Suppressor macrophage treated with lipopolysaccharide for 1 hour (primary cell): ENCODE measurements at places on chromosomes 3 and 15.

GRCh38 chr3:63126530-63126929 is 151.6 kb upstream of the SYNPR start:
- DNase-seq: no peak

DNA sequence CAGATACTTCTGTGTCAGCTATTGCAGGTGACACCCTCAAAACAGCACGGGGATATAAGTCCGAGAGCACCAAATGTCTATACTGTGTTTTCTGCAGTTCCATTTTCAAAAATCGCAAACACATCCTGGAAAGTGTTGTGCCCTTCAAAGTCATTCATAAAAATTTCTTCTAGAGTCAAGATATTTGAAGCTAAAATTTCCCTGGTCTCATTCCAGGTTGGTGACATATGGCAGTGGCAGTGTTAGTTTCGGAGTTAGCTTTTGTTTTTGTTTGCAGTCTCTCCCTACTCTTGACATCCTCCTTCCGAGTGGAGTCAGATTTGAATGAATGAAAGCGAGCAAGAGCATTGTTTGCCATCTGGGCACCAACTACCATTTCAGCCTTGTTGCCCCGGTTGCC is 3.2 kb upstream of the FSIP1 start:
- no peak for DNase-seq

DNA sequence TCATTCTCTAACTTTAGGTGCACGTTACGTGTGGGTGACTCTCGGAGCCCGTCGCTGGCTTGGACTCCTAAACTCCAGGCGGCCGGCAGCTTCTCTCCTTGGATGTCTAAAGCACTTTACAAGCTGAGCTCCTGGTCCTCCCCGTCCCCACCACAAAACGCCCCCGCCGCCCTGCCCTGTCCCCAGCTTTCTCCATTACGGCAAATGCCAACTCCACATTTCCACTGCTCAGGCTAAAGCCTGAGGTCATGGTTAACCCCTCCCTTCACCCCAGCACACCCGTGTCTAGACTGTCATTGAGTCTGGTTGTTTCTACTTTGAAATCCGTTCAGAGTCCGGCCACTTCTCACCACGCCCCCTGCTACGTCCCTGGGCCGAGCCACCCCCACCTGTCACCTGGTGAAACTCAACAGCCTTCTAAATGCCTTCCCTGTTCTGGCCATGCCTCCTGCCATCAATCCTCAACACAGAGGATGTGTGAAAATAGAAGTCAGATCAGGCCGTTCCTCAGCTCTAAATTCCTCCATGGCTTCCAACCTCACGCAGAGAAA is 8.1 kb upstream of the PCSK6 start:
- no peak for DNase-seq

GRCh38 chr15:52997123-52997522 is 207.0 kb upstream of the ONECUT1 start:
- no peak for DNase-seq

GRCh38 chr15:25890529-25890928 is 27.4 kb upstream of the ATP10A start:
- no peak for DNase-seq

GRCh38 chr15:28873585-28874190 is 12.1 kb upstream of the APBA2 start:
- DNase-seq: no peak

DNA sequence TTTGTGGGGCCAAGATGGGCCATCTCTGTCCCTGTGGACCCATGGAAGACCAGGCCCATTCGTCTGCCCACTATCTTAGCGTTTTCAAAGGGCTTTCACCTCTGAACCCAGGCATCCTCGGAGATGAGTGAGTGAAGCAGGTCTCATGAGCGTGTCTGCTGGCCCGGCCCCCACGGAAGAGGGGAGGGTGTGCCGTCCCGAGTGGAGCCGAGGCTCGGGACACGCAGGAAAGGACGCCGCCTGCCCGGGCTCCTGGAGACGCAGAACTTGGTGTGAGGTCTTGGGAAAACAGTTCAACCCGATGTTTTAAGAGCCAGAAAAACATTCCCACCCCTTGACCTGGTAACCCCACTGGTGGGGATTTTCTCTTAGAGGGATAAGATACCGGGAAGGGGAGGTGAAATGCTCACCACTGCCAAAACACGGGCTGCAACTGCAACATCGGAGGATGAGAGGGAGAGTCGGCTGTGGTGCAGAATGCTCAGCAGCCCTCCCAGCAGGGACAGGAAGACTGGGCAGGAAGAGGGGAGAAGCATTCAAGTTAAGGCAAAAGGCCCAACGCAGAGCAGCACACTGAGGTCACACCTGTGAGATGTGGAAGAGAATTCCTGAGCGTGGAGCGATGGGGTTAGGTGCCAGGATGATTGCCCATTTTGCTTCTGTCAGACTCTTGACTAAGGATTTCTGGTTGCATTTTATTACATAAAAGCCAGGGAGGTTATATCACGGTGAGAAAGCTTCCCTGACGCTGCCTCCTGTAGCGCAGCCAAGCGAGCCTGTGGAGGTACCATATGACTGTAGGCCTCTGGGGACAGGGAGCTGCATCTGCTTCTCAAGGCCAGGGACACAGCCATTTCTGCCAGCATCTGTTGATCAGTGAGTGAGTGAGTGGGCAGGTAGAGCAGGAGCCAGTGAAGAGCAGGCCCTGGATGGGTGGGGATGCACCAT is 14.1 kb upstream of the STAB1 start:
- DNase-seq: no peak

GRCh38 chr3:39788128-39788883 is 21.1 kb upstream of the MYRIP start:
- DNase-seq: no peak

DNA sequence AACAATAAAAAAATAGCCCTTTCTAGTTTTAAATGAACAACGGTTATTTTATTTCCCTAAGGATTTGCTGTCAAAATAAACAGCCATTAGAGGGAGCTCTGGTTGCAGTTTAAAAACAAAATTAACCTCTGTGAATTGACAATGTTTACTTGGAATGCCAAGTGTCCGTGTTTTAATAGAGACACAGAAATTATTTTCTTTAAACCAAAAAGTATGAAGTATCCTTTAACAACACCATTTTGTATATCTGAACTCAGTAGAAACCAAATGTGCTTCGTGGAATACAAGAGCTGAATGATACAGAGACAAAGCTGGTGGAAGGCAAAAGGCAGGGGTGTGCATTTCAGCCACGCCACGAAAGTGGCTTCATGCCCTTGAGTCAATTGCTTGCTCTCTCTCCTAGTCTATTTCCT is 74.4 kb downstream of the MOBP start:
- DNase-seq: peak; percentile 30

- DNase-seq: no peak
Measured at GRCh38 chr3:189076449-189076848, 95.3 kb upstream of the TPRG1 start.

DNA sequence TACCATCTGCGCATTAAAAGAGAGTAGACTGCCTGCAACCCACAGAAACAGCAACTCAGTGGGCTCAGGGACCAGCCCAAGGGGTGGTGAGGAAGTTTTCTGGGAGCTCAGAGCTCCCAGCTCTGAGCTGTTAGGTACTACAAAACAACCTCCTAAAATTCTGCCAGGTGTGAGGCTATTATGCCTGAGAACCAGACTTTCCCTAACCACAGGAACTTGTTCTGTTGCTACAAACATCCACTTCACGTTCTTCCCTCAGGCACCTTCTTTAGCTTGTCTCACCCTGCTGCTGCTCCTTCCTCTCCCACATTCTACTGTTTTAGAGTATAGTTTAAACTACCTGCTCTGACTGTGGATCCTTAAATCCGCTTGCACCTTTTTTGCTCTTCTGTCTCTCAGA is 399.4 kb downstream of the ROBO1 start:
- no peak for DNase-seq

DNA sequence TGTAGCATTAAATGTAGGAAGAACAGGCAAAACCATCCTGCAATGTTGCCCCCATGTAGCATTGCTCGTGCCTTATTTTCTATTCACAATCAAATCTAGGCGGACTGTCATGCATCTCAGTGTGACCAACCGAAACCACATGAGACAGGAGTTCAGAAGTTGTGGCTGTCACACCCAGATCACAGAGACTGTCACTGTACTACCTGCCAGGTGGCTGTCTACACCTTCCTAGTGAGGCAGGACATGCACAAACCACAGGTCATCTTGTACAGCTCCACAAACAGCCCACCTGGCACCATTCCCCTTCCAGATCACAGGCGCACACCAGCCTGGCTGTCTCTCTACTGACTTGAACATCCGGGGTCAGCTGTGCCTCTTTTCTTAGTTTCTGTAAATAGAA is 392.8 kb downstream of the OCA2 start:
- DNase-seq: no peak

GRCh38 chr3:189573004-189573403 is 58.2 kb upstream of the TP63 start:
- DNase-seq: no peak

GRCh38 chr3:116216761-116217160 is 228.5 kb downstream of the LSAMP start:
- DNase-seq: no peak

- no peak for DNase-seq
Measured at GRCh38 chr3:32313723-32314473, 75.4 kb downstream of the CMTM8 start.

DNA sequence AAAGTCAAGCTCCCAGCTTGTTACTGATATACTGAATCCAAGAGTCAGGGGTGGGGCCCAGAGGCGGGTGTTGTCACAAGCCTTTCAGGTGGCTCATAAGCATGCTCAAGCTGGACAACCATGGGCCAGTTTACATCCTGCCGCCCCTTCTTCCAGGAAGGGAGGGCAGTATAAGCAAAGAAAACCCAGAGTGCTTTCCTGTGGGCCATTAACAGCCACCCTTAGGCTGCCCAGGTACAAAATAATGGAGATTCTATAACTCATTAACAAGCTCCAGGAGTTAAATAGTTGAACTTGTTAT is 183.2 kb downstream of the NTRK3 start:
- no peak for DNase-seq

- no peak for DNase-seq
Measured at GRCh38 chr3:134353831-134354611, 20.2 kb downstream of the AMOTL2 start.

- peak; percentile 91 for DNase-seq
Measured at GRCh38 chr3:139642996-139643395, 34.8 kb downstream of the NMNAT3 start.

GRCh38 chr3:45283471-45283870 is 57.4 kb upstream of the TMEM158 start:
- peak; percentile 43 for DNase-seq

DNA sequence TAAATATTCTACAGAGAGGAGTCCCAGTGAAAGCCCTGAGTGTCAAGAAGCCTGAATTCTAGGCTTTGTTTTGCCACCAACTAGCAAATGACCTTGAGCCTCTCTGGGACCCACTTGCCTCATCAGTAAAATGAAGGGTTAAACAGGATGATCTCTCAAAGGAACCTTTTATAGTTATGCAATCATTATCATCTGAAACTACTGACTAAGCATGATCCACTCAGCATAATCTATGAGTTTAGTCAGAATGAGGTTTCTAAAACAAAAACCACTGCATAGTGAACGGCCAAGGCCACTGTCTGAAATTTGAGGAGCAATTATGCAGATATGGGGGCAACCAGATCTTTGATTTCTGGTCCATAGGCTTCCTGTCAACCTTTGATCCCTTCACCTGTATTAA is 319.0 kb downstream of the MECOM start:
- no peak for DNase-seq

DNA sequence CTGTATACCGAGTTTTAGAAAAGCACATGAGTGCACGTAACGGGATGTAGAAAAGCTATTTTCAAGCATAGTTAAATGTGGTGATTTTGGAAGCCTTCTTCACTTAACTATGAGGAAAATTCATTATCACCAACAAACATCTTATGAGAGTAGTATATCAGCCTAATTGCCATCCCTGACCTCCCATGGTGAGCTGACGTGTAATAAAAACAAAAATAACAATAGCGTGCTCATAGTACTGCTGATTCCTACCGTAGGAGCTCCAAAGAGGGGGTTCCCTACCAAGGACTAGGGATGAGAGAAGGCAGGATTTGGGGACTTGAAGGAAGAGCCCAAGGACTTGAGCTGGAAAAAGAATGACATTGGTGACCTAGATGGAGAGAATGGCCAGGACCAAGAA is 16.9 kb downstream of the ST8SIA2 start:
- DNase-seq: no peak

- DNase-seq: no peak
Measured at GRCh38 chr15:27574541-27575054, 524.5 kb downstream of the OCA2 start.

DNA sequence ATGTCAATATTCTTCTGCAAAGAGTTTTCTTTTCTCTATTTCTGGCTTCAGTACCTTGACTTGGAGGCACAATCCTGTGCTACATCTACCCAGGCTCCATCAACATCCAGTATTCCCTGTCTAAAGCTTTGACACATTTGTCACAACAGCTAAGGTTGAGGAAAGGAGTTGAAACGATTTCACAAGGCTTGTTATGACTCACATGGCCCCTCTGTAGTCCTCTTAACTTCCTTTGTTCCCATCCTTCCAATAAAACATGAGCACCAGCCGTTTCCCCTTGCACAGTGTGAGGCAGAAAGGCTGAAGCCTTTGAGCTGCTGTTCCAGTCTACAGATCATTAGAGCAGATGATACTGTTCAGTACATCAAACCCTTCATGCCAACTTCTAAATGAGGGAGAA is 163.0 kb upstream of the TMCO5A start:
- DNase-seq: peak; percentile 26

GRCh38 chr15:70509731-70510143 is 253.6 kb downstream of the UACA start:
- DNase-seq: peak; percentile 59

DNA sequence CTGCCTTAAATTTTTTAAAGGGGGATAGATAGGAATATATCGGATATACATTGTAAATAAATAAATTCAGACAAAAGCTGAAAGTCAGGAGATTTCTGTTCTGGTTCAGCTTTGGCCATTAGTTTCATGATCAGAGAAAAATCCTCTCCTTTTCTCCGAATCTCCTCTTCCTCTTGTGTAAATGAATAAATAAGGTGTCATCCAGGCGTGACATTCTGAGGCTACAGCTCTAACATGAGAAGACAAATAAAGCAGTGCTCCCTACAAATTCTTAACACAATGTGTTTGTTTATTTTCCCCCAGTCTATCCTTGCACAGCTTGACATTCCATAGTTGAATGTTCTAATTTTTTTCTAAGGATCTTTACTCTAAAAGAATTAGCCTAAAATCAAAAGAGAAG is 9.4 kb upstream of the MB21D2 start:
- DNase-seq: no peak
